ENCODE measurements at places on chromosomes 11 and 22.

- no peak for DNase-seq
Measured at GRCh38 chr11:2813141-2813908, 72.2 kb downstream of the CDKN1C start.

- DNase-seq: no peak
Measured at GRCh38 chr11:131737357-131737756, 366.9 kb downstream of the NTM start.

GRCh38 chr11:65525546-65526480 is 930 bp downstream of the SCYL1 start:
- no peak for DNase-seq

DNA sequence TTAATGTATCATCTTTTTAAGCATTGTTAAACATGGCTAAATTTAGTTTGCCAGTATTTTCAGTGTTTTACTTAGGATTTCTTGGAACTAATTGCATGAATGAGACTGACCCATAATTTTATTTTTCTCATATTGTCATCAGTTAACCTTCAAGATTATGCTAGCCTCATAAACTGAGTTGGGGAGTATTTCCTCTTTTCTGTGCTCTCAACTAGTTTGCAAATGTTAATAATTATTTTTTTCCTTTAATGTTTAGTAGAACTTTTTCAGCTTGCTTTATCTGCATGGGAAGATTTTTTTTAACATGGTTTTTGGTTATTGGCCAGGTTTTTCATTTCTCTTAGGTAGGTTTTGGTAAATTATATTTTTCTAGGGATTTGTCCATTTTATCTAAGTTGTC is 235.4 kb upstream of the SESN3 start:
- DNase-seq: no peak

DNA sequence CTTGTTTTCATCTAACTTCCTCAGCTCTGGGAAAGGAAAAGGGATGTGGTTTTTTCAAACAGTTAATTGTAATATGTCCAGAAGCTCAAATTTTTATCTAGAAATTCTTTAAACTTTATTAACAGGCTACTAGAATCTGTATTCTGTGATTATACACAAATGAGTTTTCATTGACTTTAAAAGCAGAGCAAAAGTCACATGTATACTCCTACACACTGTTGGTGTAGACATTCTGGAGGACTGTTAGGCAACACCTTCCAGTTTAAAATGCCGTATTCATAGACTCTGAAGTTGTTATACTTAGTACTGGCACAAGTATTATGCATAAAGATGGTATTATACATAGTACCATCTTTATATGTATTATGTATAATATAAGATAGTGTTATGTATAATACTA is 64.9 kb downstream of the SPECC1L start:
- DNase-seq: no peak

- no peak for DNase-seq
Measured at GRCh38 chr11:45752106-45752505, 52.8 kb upstream of the SLC35C1 start.

DNA sequence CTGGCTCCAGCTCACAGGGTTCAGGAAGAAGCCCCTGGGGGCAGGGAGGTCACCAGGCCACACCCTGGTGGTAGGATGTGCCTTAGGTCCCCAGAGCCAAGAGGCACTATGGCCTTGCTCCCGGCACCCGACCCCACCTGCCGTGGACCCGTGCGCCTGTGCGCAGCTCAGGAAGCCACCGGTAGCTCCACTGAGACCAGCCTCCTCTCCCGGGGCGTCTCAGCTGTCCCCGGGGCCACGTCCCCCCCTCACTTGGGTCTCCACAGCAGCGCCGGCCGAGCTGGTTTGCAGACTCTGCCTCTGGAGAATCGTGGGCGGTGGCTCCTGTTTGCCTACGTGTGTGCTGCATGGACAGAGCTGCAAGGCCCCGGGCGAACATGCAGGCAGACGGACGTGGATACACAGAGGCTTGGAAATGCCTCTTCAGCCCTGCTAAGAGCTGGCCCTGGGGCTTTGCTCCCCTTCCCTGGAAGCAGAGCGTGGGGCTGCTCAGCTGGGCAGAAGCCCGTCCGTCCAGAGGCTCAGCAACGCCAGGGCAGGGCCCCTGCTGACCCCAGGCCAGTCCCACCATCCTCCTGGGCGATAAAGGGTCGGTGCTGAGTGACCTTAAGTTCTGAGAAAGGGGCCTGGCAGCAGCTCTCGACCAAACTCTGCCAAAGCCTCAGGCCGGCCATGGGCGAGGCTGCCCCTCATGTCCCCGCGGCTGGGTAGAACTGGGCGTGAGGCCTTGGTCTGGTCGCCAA is 15.3 kb upstream of the MUC5B start:
- no peak for DNase-seq

DNA sequence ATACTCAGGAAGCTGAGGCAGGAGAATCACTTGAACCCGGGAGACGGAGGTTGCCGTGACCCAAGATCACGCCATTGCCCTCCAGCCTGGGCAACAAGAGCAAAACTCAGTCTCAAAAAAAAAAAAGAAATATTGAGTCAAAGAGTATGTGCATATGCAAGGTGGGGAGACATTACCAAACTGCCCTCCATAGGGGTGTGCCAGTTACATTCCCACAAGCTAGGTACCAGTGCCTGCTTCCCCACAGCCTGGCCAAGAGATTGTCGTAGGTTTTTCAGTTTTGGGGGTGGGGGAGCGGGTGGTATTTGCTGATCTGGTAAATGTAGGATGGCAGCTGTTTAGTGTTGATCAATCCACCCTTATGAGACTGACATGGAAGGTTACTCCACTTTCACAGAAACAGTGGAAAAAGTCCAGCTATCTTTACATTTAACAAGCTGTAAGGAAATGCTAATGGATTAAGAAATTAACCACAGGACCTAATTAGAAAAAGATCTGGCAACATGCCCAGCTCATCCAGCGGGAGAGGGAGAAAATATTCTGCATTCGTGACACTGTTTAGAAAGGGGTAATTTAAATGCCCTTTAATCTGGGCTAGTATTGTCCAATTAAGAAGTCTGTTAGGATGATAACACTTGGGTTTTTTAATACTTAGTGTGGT is 89.4 kb downstream of the PACS1 start:
- DNase-seq: no peak

DNA sequence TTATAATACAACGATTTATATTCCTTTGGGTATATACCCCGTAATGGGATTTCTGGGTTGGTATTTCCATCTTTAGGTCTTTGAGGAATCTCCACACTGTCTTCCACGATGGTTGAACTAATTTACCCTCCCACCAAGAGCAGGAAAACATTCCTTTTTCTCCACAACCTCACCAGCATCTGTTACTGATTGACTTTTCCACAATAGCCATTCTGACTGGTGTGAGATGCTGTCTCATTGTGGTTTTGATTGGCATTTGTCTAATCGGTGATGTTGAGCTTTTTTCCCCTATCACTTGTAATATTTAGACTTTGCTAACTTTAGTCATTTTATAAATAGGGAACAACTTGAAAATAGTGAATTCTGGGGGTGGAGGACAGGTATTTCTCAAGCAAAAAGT is 58.1 kb downstream of the PPFIA1 start:
- DNase-seq: no peak

- no peak for DNase-seq
Measured at GRCh38 chr11:94856443-94856842, 88.3 kb downstream of the AMOTL1 start.

DNA sequence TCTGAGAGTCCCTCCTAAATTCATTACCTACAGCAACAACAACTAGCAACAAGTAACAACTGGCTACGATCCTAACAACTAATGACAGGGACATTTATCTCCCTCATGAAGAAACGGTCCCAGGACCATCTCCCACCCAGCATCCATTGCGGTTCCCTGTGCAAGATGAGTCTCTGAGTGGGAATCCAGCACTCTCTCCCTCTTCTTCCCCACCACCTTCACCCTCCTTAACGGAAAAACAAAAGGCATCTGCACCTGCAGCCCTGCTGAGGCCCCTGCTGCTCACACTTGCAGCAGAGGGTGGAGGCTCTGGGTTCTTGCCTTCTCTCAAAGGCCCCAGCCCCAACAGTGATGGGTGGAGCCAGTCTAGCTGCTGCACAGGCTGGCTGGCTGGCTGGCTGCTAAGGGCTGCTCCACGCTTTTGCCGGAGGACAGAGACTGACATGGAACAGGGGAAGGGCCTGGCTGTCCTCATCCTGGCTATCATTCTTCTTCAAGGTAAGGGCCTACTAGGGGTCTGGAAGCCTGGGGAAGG is at the start of gene CD3G:
CD3G (plus strand) TSS at position 364 of the 535 bp plus-strand sequence; CDS start at position 444, 80 bp downstream.
- no peak for DNase-seq

- DNase-seq: no peak
Measured at GRCh38 chr22:45673482-45674175, 2.0 kb downstream of the ATXN10 start.

GRCh38 chr11:71249301-71249700 is 3.1 kb downstream of the SHANK2 start:
- no peak for DNase-seq

GRCh38 chr11:30992513-30992849 is 377.1 kb downstream of the DCDC1 start:
- DNase-seq: peak; percentile 13

GRCh38 chr11:132028380-132029240 is 658.2 kb downstream of the NTM start:
- DNase-seq: no peak

GRCh38 chr22:35128637-35129036 is 62.7 kb downstream of the ISX start:
- no peak for DNase-seq

- DNase-seq: peak; percentile 29
Measured at GRCh38 chr11:102640946-102641345, 15.8 kb upstream of the MMP20 start.

- no peak for DNase-seq
Measured at GRCh38 chr11:93330446-93330984, at the start of gene DEUP1. Gene DEUP1, plus strand, starts transcription at chr11:93330742. Its CDS starts 1,518 bp downstream, at chr11:93332260.

DNA sequence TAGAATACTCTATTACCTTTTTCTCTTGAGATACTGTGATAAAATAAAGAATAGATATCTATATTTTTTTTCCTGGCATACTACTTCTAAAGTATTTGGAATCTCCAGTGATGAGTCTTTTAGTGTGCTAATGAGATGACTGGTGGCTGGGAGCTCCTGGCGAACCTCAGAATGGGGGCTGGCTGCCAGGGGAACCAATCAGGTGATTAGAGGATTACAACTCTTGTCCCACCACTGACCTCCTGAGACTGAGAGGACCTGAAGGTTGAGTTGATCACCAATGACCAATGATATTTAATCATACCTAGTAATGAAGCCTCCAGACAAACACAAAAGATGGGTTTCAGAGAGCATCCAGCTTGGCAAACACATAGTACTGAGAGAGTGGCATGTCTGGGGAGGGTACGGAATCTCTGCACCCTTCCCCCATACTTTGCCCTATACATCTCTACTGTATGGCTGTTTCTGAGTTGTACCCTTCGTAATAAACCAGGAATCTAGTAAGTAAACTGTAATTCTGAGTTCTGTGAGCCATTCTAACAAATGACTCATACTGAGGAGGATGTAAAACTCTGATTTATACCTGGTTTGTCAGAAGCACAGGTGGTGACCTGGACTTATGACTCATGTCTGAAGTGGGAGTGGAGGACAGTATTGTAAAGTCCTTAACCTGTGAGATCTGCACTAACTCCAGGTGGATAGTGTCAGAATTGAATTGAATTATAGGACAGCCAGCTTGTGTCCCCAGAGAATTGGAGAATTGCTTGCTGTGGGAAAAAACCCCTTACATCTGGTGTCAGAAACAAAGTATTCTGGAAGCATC is 325.3 kb upstream of the LRRC4C start:
- DNase-seq: no peak

DNA sequence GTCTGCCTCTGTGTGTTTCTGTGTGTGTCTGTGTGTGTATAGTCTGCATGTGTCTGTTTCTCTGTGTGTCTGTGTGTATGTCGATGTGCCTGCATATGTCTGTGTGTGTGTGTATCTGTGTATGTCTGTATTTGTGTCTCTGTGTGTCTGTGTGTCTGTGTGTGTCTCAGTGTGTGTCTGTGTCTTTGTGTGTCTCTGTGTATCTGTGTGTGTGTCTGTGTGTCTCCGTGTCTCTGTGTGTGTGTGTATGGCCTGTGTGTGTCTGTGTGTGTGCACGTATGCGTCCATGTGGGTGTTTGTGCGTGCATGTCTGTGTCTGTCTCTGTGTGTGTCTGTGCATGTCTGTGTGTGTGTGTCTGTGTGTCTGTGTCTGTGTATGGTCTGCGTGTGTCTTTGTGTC is 439 bp downstream of the SNX32 start:
- DNase-seq: no peak

GRCh38 chr11:8566613-8567210 is 27.3 kb downstream of the STK33 start:
- DNase-seq: no peak

DNA sequence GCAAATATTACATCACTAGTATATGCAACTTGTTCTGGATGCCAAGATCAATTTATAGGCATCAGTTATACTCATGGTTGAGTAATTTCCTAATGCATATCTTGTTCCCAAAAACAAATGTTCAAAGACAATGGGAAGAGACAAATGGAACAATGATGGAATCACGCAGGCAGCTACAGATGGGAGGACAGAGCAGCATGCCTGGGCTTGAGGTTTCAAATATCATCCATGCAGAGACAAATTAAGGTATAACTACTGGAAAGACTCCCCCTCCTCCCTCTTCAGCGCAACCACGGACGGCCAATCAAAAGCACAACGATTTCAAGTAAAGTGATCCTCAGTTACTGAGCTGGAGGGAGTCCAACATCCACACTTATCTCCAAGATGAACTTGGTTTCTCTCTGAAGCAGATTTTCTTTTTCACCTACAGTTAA is 106.8 kb downstream of the CCDC83 start:
- DNase-seq: no peak

GRCh38 chr11:94089341-94089740 is 39.3 kb upstream of the PANX1 start:
- DNase-seq: no peak

GRCh38 chr22:33920927-33921524 is 750 bp upstream of the LARGE1 start:
- peak; percentile 91 for DNase-seq

DNA sequence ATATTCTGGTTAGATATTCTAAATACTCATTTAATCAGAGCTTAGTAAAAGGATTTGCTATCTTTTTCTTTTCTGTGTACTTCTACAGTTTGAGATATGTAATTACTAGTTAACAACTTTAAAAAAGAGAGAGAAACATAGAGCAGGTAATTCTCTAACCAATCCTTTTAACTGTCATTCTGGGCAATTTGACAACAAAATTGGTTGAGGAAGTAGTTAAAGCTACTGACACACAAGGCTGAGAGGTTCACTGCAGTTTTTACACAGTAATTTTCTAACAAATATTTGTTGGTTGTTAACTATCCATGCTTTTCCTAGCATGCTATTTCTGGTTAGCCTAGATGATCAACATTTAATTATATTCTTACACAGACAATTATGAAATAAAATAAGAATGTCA is 3.6 kb downstream of the SOX6 start:
- no peak for DNase-seq

DNA sequence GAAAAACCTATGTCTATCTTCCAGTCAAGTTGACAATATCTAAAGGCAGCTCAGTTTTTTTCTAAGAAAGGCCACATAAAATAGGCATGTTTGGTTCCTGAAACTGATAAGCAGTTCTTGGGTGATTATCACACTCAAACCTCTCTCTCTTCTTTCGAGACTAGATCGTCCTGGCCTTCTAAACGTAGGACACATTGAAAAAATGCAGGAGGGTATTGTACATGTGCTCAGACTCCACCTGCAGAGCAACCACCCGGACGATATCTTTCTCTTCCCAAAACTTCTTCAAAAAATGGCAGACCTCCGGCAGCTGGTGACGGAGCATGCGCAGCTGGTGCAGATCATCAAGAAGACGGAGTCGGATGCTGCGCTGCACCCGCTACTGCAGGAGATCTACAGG is 15.1 kb downstream of the CDPF1 start:
- DNase-seq: no peak

- DNase-seq: no peak
Measured at GRCh38 chr22:46826438-46827135, 64.1 kb downstream of the TBC1D22A start.

GRCh38 chr11:124302347-124303125 is 11.2 kb downstream of the OR8D1 start:
- no peak for DNase-seq
